ENCODE measurements at places on chromosomes 7 and 10.
A peak's percentile ranks its signal among the peaks of the same experiment; 100 is the strongest.

DNA sequence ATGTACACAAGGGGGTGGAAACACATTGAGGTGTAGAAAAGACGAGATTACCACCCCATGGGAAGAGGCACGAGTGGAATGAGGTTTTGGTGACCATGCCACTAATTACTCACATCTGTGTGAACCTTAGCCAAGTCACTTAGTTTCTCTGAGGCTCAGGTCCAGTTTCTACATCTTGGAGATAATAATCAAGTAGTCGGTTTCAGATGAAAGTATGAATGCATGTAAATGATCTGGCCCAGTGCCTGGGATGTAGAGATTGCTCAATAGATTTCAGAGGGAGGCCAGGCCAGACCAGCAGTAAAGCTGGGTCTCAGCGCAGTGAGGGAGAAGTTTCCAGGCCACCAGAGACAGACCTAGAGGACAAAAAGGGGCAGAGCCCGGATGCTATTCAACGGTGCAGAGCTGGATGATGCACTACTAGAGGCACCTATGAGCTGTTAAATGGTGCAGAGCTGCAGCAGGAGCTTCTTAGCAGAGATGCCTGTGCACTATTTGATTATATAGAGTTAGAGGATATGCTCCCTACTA, 725.1 kb downstream of the GRID1 start:
- no peak for DNase-seq

DNA sequence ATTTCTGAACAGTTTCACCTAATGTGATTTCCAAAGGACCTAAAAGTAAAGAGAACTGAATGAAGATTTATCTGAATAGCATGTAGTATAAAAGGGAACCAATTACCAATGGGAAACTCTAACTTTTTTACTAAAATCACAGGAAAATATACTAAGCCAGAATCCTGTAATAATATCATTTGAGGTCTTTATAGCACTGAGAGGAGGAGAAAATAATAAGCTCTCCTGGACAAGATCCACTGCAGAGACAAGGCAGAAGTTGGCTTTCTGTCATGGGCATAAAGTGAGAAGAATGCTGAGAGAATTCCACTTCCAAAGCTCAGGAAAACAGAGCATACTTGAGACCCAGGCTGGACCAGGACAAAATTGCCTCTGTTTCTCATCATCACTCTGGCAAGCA, 1131.4 kb downstream of the SORCS1 start:
- DNase-seq = no peak

GRCh38 chr7:140316165-140316661, 82.1 kb downstream of the SLC37A3 start:
- peak; percentile 12 for DNase-seq

DNA sequence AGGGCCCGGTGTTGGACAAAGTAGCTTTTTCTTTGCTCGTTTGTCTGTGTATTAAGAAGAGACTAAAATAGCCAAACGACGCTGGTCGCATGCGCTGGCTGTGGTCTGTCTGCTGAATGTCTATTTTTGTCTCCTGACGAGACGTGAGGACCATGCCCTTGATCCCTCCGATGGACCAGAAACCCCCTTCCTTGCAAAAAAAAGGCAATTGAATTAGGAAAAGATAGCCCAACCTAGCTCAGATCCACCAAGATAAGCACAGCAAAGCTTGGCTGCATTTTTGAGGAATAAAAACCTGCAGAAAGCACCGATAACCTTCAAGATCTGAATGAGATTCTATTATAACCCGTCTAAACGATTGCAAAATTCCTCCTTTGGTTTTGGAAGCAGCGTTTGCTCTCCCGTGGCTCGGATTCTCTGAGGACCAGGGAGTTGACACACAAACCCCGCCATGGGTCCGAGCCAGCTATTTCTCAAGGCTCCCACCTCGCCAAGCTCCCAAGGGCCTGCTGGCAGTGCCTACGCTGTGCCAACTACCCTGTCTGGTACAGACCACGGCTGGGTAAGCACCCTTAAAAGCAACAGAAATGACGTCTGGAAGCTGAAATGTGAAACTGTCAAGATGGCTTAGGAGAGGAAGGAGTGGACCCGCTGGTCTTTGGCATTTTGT, 17.7 kb upstream of the TTYH3 start:
- no peak for DNase-seq

- no peak for DNase-seq
Measured at GRCh38 chr7:39855325-39855674, 94.8 kb upstream of the CDK13 start.

DNA sequence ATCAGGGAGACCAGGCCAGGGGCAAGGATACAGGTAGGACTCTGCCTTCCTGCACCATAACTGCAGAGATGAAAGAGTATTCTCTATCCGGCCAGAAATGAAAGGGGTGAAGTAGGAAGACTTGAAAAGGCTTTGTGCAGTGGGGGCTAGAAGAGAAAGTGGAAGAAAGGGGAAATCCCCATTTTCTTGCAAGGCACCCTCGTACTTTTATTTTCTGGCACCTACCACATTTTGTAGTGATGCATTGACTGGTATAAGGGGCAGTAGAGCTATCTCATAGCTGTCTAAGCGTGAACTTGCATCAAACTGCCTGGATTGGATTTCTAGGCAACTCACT, 752 bp upstream of the CAMK2G start:
- DNase-seq = no peak

GRCh38 chr10:20299034-20299736, 483.0 kb downstream of the PLXDC2 start:
- no peak for DNase-seq

DNA sequence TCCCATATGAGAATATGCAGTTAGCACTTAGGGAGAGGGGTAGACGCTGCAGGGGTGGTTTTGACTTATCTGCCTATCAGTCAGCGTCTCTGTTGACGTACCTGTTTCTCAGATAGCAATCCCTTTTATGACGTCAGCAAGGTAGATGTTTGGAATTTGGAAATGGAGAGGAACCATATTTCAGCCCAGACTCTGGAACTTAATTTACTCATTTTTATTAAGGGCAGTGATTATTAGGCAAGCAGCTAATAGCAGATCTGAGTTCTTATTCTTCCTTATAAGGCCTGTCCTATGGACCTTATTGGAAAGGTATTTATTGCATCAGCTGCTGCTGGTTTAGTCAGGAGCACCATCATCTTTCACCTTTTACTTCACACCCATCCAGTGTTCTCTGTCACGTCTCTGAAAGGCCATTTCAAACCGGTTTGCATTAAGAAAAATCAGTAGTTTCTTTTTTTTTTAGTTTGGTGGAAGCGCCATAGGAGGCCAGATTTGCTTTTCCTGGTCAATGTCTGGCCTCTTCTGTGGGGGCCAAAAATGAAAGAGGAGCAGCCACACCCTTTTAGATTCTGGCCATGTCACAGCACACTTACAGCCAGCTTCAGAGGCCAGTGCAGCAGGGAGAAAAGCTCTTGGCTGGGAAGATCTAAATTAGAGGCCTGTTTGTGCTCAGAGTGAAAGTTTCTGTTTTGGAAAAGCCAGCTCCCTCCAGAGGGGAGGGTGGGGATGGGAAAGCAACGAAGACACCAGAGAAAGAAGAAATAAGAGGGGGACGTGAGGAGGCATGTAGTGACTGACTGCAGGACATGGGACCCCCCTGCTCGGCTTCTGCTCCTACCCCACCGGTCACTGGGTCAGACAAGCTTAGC, 146.3 kb downstream of the TCF7L2 start:
- no peak for DNase-seq

- DNase-seq = no peak
Measured at GRCh38 chr10:13678101-13678843, 91.5 kb downstream of the PRPF18 start.

DNA sequence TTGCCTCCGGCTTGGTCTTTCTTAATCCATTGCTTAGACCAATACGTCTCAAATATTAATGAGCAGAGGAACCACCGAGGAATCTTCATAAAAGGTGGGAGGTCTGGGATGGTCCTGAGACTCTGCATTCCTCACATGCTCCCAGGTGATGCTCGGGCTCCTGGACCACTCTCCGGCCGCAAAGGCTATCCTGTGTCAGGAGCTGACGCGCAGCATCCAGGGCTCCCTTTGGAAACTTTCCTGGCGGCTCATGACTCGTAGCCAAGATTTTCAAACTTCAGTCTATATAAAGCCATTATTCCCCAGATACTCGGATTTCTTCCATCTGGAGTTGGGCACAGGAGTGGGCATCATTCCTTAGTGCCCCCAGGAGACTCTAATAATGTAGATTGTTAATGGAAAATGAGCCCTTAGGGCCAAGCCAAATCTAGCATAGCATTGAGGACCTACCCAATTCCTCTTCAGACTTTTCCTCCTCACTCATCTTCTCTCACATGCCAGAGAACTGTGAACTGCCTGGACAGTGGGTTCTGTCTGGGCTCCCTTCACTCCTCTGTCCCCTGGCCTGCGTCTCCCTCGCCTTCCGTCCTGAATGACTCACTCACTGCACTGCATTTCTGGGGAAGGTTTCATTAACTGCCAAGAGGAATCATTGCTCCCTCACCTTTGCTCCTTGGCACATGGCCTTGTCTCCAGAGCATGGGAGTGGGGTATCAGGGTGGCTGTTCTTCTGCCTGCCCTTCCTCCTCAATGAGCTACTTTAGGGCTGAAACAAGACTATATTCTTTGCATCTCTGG, 89.3 kb downstream of the MKI67 start:
- DNase-seq = no peak

DNA sequence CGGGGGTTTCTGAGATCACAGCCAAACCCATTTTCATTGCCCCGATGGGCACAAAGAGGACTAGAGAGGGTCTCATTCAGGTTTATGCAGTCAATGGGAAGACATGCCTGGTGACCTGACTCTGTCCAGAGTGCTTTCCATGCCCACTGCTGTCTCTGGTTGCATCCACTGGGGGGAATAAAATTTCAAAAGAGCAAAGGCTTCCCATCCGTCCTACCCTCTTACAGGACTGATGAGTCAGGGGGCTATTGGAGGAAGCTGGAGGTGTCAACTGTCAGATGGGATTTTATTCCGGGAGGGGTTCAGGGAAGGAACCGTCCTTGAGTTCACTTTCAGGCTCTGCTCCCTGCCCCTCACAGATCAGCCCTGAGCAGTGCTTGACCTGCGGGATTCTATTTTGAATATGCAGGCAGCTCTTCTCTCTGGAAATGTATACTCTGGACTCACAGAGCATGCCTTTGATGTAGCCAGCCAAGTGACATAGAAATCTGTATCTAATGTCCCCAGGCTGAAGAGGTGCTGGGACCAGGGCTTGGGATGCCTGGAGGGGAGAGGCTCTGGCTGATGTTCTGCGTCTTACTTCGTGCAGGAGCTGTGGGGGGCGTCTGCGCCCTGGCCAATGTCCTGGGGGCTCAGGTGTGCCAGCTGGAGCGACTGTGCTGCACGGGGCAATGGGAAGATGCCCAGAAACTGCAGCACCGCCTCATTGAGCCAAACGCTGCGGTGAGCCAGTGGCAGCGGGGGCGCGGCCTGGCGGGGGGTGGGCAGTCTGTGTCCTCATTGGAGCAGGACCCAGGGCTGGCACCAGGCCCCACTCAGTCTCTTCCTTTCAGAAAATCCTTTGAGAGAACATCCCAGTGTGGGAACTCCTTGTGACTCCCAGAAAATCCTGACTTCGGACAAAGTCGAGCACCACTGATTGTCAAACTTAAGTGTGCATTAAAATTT, 12.0 kb downstream of the C10orf62 start:
- DNase-seq = no peak

- no peak for DNase-seq
Measured at GRCh38 chr10:14173706-14174594, 156.8 kb downstream of the FRMD4A start.

GRCh38 chr7:102991077-102991539, 78.3 kb downstream of the LRRC17 start:
- DNase-seq = no peak

GRCh38 chr7:22586101-22586785, 86.3 kb upstream of the STEAP1B start:
- DNase-seq = no peak

GRCh38 chr7:137999496-138000080, 2.3 kb downstream of the CREB3L2 start:
- DNase-seq = no peak

- no peak for DNase-seq
Measured at GRCh38 chr10:4217187-4217586, 432.2 kb upstream of the KLF6 start.

DNA sequence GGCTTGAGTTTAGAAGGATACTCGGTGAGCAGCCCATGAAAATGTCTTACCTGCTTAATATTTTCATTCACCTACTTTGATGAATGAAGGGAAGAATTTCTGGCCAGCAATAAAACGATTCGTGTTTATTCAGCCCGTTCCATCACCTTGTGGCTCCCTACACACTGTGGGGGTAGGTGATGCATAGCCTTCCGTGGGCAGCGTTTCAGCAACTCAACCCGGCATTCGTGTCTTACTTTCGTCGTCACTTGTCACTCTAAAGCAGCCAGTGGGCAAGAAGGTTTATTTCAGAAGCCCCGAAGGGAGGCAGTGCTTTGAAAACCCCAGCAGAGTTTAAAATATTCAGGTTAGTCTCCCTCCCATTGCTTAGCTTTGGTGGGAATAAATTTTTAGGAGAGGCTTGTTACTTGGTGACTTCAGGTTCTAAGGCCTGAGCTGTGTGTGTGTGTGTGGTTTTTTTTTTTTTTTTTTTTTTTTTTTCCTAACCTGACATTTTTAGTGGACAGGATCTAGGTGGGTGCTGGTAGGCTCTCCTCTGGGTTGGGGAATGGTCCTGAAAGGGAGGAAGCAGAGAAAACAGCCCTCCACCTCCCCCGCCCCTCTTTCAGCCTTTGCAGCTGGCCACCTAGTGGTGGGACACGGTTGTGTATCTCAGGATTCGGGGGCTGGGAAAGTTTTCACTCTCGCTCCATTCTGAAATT, 1.8 kb downstream of the GRK5 start:
- peak; percentile 57 for DNase-seq

DNA sequence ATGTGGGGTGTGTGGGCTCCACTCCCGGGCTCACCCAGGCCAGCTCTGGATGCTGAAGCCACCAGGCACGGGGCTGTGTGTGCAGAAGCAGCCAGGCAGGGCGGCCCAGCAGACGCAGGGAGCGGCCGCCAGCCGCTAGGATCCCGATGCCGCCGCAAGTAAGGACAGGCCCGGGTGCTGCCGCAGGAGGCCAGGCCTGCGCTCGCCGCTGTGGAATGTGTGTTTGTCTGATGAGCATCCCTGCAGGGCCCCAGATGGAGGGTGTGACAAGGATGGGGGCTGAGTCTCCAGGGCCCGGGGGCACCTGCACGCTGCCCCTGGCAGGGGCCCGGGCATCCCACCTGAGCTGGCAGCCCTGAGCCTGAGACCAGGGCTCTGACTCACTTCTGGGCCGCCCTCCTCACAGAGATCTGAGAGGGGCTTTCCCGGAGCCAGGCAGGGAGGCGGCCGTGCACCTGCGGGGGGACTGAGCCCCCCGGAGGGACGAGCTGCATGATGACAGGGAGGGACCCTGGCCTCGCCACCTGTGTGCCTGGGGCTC, 101.5 kb downstream of the FOXL3 start:
- DNase-seq = no peak

GRCh38 chr7:136325578-136325977, 348.4 kb upstream of the MTPN start:
- DNase-seq = no peak

DNA sequence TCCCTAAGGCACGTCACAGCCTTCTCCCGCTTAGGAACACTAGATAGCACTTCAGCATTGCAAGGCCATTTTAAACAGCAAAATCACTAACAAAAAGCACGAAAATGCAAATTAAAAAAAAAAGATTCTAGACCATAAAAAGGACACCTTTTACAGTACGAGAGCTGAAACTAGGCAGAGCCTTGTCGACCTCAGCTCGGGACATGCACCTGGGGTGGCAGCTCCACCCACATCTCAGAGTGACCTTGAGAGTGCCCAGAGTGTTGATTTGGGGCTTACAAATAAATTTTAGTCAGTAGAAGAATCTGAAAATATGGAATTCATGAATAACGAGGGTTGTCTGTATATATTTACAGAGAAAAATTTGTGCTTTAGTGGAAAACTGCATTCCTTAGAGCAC, 1.1 kb downstream of the MRPS24 start:
- DNase-seq = no peak

- no peak for DNase-seq
Measured at GRCh38 chr7:93902777-93903423, 3.5 kb upstream of the GNGT1 start.

Data from stimulated activated CD4-positive, alpha-beta T cell treated with anti-CD3 and anti-CD28 coated beads, Interleukin-4, amount 100 ng/mL, for 48 hours (primary cell).